ENCODE measurements at places on chromosomes 3 and 15.
A peak's percentile ranks its signal among the peaks of the same experiment; 100 is the strongest.

GRCh38 chr3:132595014-132595413 is 2.1 kb upstream of the ACKR4 start:
- DNase-seq: peak; percentile 74

DNA sequence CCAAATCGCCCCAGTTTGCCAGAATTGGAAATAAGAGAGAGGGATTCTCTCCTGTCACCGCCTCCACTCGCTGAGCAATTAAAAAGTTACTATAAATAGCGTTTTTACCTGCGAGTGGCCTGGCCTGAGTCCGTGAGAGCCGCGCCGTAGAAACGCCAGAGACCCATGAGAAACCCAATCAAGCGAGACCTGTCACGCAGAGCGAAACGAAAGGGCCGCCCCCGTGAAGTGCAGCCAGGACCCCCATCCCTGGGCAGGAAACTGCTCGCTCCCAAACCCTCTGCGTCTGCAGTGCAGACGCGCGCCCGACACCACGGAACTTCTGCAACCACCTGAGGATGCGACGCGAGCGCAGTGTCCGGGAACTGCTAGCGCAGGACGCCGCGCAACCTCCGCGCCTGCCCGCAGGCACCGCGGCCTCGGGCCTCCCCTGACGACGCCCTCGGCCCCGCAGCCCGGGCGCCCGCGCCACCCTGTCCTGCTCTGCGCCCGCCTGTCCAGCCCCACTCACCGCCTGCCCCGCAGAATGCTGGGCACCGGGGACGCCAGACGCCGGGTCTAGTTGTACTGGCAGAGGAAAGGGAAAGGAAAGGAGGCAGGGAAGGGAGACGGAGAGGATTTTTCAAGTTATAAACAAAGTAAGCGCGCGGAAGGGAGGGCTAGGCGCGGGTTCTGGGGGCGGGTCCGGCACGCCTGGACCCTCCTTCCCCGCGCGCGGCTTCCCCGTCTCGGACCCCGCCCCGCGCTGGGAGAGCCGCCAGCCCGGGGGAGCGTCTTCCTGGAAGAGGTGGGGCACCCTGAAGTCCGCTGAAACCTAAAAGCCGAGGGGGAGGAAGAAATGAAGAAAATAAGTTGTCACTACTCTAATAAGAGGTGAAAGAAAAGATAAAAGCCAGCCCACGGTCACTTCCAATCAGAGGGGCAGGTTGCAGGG is at the start of gene PLSCR4:
TSS of gene PLSCR4 (minus strand) at position 657 of the 934 bp plus-strand sequence. CDS start 29,034 bp downstream, outside the sequence.
- DNase-seq: peak; percentile 58

DNA sequence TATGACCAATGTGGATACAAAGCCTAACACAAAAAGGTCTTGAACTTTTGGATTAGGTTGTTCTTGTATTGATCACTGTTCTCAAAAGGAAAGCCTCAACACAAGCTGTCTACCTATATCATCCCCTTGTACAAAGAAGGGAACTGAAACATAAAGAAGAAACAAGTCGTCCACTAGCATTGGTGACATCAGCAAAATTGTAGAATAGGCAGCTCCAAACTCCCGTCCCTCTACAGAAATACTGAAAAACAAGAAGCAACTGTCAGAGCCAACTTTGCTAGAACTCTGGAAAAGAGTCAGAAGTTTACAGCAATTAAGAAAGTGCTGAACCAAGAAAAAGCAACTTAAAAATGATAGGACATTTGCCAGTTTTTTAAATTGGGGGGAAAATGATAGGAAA is 7.5 kb upstream of the NR1I2 start:
- no peak for DNase-seq

DNA sequence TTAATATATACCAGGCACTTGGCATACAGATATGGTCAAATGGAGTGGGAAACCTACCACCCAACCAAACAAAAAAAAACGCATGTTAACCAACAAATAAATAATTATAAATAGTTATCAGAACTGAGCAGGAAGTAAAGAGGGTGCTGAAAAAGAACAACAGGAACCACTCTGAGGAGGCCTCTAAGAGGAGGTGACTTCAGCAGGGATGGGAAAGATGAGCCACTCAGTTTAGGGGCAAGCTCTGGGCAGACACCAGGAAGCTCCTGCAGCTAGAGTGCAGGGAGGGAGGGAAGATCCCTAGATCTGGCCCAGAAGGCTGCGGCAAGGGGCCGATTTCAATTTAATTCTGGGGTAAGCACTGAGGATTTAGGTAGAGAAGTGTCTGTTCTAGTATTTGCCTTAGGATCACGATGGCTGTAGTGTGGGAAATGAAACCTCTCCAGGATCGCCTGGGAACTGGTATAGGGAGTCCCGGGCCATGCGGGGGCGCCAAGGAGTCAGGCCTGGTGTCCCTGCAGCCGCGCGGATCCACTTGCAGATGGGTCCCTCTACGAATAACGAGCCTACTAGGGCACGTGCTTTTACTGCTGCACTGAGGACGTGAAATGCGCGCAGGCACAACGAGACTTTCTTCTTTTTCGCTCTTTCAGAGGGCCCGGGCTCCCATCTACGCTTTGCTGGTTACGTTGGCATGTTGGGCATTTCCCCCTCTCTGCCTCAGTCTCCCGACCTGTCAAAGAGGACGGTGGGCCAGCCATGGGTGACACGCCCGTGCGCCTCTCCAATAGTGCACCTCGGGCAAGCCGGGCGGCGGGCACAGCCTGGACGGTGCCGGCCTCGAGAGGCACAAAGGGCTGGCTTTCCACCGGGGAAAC is 1.5 kb upstream of the LIMD1 start:
- DNase-seq: peak; percentile 88

GRCh38 chr3:67609709-67610108 is 44.7 kb downstream of the SUCLG2 start:
- DNase-seq: no peak

DNA sequence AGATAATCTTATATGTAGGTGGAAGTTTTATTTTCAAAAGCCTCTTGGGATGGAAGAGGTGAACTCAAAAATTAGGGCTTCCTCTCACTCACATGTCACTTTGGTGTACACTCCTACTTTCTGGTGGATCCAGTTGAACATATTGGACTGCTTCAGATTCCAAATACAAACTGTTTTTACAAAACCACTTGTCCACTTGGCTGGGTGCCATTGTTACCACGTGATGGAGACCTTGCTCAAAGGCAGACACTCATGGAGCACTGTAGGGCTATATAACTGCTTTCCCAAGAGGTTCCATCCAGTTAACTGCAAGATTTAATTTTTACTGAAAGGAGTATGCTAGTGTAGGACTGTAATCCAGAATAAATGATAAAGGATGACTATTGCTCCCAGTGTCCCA is 307.0 kb downstream of the EPHA6 start:
- DNase-seq: no peak

DNA sequence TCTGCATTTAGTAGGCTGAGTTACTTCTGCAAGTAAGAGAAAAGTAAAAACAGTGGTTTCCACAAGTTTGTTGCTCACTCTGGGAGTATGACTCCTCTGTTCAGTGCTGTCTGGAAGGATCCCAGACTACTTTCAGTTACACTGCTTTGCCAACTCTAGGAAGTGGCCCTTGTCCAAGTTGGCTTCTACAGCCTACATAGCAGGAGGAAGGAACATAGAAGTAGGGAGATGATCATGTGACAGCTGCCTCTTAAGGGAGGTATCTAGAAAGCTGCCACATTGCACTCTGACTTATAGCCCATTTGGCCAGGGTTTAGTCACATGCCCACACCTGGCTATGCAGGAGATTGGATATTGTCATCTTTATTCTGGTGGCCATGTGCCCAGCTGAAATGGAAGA is 298.1 kb downstream of the NSUN3 start:
- peak; percentile 8 for DNase-seq

DNA sequence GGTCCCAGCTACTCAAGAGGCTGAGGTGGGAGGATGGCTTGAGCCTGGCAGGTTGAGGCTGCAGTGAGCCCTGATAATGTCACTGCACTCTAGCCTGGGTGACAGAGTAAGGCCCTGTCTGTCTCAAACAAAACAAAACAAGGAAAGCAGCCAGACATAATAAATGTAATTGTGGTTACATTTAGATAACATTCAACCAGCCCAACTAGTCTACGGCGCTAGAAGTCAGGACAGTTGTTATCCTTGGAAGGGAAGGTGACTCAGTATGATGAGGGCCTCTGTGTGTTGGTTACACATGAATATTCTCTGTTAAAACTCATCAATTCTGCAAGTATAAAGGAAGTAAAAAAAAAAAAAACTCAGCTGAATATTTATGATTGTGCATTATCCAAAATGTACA is 27.0 kb upstream of the CSPG5 start:
- DNase-seq: peak; percentile 88

- DNase-seq: no peak
Measured at GRCh38 chr3:146345900-146346299, 95.0 kb upstream of the PLSCR4 start.
